Heart right ventricle (tissue), 16 donors: ENCODE measurements at places on chromosomes 2 and 18.

GRCh38 chr2:185360776-185361175, 377.8 kb upstream of the FSIP2 start:
- DNase-seq, result no peak

GRCh38 chr2:122414902-122415301, 659.5 kb downstream of the TSN start:
- DNase-seq, result no peak

- no peak for DNase-seq
Measured at GRCh38 chr18:1383465-1383864, 478.8 kb downstream of the ADCYAP1 start.

- DNase-seq, result peak; percentile 17
Measured at GRCh38 chr2:65846989-65847678, 414.7 kb upstream of the SPRED2 start.

DNA sequence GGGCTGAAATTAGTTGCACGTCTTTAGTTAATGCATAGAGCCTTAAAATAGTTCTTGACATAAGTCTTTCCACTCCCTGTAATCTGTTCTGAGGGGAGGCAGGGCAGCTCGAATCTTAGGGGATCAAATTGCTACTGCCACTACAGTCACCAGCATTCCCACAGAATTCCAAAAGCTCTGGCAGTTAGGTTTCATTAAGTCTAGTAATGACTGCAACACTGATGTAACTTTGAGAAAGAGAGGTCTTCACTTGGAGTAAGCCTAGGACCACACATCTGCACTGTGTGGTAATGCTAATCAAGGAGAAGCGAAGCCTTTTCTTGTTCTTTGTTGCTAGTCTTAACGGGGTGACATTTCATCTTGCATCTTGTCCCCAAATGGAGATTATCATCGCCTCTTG, 19.3 kb upstream of the NCK2 start:
- DNase-seq, result no peak
